ENCODE measurements at places on chromosomes 5 and 9.

DNA sequence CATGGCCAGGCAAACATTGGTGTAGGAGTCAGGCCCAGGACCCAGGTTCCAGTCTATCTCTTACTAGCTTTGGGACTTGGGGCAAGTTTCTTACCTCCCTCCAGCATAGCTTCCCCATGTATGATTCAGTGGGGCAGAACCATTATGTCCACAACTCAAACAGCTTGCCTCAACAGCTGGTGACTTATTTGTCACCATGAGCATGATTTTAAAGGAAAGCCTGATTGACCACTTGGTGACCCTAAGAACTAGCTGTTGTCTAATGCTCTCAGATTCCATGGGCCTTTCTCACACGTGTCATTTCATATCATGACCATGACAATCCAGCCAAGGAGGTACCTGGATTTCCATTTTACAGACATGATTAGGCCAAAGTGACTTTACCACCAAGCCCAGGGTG lies 126.4 kb downstream of the TTLL11 start:
- no peak for DNase-seq

DNA sequence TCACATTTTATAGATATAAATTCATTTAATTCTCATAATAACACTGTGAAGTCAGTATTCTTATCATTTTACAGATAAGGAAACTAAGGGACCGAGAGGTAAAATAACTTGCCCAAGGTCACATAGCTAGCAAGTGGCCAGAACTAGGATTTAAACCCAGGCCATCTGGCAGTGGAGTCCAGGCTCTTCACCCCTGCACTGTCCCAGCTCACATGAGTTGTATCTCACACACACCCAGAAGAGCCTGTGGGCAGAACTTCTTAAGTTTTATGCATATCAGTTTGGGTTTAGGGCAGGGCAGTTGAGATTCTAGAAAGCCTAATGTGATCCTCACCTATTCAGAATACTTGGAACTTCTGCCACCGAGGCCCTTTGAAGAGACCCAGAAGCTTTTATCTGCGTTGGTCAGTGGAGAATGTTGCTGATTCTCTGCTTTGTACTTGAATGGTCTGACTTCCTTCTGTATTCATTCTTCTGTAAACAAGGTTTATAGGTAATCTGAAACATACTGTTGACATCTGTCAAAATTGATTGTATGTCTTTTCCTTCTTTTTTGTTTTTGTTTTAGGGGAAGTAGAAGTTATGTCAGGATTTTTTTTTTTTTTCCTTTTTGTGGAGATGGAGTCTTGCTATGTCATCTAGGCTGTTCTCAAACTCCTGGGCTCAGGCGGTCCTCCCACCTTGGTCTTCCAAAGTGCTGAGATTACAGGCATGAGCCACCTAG lies 75.8 kb downstream of the KIAA1958 start:
- DNase-seq: no peak

- no peak for DNase-seq
Measured at GRCh38 chr5:168808051-168808616, 229.0 kb upstream of the PANK3 start.

DNA sequence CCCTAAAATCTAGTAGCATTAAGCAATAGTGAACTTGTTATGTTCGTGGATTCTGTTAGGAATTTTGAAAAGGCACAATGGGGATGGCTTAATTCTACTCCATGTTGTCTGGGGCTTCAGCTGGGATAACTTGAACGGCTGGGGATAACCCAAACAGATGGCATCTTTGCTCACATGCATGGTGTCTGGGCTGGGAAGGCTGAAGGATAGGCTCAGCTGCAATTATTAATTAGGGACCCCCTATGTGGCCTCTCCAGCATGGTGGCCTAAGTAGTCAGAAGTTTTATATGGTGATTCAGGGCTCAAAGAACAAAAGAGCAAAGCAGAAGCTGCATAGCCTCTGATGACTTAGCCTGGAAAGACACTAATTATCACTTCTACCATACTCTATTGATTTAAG lies 551.1 kb downstream of the PSAT1 start:
- DNase-seq: no peak

DNA sequence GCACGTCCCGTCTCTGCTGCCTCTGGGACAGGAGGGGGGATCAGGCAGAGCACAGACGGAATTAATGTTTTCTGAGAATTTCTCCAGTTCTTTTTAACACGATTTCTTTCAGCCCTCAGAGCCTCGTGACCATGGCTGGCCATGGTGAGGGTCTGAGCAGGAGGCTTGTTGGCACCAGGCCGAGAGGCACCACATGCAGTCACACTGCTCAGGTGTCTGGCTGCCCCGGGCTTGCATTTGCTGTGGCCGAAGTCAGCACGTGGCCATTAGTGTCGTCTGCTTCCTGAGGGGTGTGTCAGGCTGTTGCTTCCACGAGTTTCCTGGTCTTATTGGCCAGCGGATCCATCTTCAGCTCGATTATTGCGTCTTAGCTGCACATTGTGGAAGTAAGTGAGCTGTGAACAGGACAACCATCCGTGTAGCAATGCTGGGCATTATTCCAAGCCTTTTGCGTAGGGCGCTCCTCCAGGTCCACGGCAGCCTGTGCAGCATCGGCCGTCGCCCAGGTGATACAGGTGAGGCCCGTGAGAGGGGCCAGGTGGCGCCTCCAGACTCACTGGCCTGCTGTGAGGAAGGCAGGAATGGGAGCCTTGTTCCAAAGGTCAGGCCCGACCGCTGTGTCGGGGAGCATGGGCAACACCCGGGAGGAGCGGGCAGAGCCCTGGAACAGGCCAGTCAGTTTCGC lies 114.2 kb upstream of the CACNA1B start:
- DNase-seq: no peak

- DNase-seq: no peak
Measured at GRCh38 chr5:75992753-75993152, 90.4 kb upstream of the SV2C start.

GRCh38 chr9:115930472-115930871 lies 223.1 kb upstream of the PAPPA start:
- no peak for DNase-seq
